Common myeloid progenitor, CD34-positive (primary cell): ENCODE measurements at places on chromosomes 6 and 20.
A peak's percentile ranks its signal among the peaks of the same experiment; 100 is the strongest.

DNA sequence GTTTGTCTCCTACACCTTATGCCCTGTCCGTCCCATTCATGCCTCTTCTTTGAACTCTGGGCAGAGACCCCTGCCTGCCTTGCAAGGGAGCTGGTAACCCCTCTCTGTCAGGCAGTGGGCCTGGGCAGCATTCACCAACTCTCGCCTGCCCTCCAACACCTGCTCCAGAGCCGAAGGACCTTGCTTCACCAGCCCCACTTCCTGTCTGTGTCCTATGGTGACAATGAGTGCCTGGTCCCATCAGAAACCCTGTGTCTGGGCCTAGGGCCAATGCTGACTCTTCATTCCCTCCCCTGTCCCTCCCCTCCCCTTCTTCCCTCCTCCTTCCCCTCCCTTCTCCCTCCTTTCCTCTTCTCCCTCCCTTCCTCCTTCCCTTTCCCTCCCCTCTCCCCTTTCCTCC is 22.8 kb upstream of the PCMTD2 start:
- DNase-seq, result peak; percentile 23

DNA sequence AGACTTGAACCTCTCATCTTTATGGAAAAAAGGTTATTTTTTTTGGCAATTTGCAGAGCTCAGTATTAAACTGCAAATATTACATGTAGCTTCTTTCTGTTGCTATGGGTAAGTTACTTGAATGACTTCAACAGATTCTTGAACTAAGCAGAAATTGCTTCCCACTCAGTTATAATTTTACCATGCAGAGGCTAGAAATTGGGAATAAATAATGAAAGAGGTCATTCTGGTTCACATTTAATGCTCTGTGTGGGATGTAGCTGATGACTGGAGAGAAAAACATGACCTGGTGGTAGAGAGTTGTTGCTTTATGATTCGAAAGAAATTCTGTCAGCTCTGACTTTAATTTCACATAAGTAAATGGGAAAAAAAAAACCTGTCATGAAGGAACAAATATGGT is 16.8 kb upstream of the ADGB start:
- DNase-seq, result no peak

DNA sequence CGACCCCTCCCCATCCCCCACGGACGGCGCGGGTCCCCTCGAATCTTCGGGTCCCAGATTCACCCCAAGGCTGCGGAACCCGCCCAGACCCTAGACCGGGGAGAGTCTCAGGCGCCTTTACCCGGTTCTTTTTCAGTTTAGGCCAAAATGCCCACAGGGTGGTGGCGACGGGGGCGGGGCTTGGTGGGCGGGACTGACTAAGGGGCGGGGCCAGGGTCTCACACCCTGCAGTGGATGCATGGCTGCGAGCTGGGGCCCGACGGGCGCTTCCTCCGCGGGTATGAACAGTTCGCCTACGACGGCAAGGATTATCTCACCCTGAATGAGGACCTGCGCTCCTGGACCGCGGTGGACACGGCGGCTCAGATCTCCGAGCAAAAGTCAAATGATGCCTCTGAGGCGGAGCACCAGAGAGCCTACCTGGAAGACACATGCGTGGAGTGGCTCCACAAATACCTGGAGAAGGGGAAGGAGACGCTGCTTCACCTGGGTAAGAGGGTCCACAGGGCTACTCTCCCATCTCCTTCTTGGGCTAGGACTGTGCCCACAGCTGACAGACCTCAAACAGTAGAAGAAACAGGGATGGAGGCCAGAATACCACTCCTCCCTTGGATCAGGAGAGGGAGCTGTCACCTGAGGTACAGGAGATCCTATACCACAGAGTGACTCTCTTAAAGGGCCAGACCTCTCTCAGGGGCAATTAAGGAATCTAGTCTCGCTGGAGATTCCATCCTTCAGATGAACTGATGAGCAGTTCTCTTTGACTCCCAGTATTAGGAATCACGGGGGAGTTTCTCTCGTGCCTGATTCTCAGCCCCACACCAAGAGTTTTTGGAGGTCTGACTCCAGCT is 942 bp downstream of the HLA-E start:
- DNase-seq, result peak; percentile 78

- DNase-seq, result no peak
Measured at GRCh38 chr20:14672066-14672465, 334.7 kb upstream of the FLRT3 start.

DNA sequence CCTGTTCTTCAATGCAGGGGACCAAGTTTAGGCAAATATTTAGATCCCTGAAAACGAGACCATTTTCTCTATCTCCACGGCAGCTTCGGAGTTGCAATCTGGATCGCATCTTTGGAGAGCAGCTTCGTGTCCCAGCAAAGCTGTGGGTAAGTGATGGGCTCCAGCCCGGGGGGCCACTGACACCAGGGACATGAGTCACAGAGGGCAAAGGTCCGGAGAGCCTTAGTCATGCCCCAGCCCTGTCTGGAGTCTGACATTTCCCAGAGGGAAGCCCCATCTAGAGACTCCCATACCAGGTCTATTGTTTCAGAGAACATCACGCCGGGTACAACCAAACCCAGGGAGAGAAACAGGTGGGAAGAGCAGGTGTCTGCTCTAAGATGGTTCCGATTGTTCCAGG is 95.9 kb downstream of the NFATC2 start:
- no peak for DNase-seq

DNA sequence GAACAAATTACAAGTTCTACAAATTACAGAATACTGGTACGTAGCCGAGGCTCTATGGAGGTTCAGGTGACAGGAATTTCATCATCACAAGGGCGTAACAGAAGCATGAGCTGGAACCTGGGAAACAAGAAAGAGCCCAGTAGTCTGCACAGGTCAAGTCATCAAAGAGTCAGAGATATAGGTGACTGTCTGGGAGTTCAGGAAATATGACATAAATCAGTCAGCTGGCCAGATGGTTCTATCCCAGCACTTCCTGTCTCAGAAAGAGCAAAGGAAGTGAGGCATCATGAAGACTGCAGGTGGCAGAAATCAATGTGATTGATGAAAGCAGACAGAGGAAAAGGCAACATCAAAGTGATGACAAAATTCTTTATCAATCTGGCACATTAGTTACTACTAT is 23.3 kb downstream of the MYCT1 start:
- no peak for DNase-seq

DNA sequence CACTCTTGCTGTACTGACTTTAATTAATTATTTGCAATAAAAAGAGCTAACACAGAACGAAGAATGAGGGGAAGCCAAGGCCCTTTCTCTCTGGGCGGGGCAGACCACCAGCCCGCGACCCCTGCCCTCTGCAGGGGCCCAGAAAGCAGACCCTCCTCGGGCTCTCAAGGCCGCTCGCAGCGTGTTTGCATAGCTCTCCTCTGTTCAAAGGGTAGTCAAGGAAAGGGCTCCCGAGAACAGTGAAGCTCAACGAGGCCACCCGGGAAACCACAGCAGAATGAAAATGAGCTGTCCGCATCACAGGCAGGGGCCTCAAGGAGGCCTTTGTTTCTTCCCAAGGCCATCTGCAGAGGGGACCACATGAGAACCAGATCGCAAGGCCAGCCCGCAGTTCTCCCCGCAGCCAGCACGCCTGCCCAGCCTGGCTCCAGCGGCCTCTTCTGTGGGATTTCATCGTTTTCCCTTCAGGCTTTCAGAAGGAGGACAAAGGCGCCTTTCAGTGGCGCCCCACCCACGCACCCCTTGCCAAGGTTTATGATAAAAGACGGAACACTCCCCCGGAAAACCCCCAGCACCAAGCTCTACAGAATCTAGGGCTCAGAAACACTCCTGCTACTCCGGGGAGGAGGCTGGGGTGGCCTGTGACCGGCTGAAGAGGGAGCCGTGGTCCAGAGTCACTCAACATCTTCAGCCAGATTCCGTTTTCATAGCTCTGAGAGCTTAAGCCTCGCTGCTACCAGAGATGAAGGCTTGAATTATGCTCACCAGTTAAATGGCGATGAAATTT is 25.3 kb downstream of the ACSS1 start:
- DNase-seq, result no peak

DNA sequence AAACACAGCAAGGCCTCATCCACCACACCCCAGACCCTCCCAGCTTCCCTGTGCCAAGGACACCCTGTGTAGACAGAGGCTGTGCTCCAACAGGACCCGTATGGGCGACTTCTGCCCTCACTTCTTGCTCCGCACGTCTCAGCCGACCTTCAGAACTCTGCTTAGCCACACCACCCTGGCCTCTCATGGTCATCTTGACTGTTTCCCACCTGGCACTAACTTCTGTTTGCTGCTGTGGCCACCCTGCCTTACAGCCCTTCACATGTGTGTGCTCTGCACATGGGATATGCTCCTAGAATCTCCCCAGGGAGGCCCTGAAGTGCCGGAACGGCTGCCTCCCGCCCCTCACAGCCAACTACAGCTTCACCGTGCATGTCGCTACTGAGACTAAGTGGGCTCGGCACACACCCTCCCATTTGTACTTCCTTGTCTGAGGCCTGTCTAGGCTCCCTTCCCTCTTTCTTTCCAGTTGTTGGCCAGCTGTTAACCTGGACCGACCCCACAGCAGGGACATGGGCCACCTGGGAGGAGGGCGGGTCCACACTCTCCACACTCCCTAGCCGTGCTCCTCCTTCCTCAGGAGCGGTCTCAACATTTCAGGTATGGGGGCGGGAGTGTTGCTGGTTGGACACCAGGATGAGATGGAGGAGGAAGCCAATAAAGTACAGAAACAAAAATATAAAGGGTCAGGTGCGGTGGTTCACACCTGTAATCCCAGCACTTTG is 69.6 kb downstream of the PYGB start:
- no peak for DNase-seq

GRCh38 chr6:42841844-42842584 is 37.4 kb upstream of the RPL7L1 start:
- DNase-seq, result no peak
